ENCODE measurements at places on chromosomes 4 and X. TPM values are rescaled to one million over a fixed set of nuclear protein-coding genes. Genes with fewer than 3 reads are reported as not detected.

SLC7A11 gene
- total RNA-seq: 10.1 TPM

NDST4 gene
- total RNA-seq: not detected

MAD2L1 gene
- 6.0 TPM for total RNA-seq

VGLL1 gene
- not detected for total RNA-seq

TAF9B gene
- 13.9 TPM for total RNA-seq

MAGEA2 gene
- not detected for total RNA-seq

KLB gene
- total RNA-seq: under 0.01 TPM

NAA11 gene
- total RNA-seq: not detected

GTPBP6 gene
- total RNA-seq: 26.3 TPM
